ENCODE measurements at places on chromosomes 1 and 21. TPM values are rescaled to one million over a fixed set of nuclear protein-coding genes. Genes with fewer than 3 reads are reported as not detected.

DNA sequence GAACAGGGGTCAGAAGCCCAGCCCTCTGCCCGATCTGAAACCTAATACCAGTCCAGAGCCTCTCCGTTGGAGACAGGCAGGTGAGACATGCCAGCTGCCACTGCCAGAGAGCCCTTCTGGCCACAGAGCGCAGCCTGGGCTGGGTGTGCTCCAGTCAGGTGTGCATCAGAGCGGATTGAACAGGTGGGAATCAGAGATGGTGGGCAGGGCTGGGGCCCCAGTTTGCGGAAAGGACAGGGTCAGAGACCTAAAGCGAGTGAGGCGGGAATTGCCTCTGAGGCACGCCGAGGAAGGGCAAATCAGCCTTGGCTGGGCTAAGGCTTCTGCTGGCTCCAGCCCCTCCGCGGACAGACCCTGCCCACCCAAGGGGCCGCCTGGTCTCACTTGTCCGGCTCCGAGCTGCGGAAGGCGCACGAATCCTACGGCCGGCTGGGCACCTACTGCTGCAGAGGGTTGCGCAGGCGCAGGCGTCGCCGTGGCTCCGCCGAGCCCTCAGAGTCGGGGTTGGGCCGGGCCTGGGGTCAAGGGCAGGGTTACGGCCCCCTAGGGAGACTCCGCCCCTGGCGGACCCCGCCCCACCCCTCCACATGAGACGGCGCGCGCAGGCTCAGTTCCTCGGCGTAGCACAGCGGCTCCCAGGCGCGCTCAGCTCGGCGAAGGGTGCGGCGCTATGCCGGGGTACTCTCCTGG lies 10.3 kb downstream of the CPLANE2 start:
- DNase-seq = no peak

DNA sequence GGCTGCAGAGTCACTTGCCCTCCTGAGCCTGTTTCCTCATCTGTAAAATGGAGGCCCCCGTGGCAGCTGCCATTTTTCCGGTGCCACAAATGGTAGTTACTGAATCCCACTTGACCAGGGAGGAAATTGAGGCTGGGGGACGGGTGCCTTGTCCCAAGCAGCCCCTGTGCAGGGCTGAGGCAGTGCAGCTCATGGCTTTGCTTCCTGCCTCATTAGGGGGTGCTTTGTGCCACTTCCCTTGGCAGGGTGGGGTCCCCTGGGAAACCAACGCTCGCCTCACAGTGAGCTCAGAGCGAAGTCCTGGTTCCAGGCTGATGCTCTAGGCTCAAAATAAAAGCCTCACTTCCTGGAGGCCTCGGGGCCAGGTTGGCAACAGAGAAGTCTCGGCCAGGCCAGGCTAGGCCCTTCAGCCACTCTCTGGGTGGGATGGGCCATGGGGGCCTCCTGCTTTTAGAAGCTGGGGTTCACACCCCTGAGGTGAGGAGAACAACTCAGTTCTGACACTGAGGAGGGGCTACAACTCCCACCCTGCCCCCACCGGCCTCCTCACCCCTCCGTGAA lies 6.8 kb downstream of the LAPTM5 start:
- DNase-seq = no peak

- no peak for DNase-seq
These were observed 27.0 kb upstream of the REG4 start for GRCh38 chr1:119838236-119838635.

GRCh38 chr1:62826901-62827300 lies 43.0 kb downstream of the ATG4C start:
- DNase-seq = no peak

- no peak for DNase-seq
These were observed 497.8 kb downstream of the PLA2G4A start for GRCh38 chr1:187326557-187326956.

GRCh38 chr1:7941437-7941793 lies 776 bp upstream of the TNFRSF9 start:
- DNase-seq = no peak

GRCh38 chr1:2526824-2527555 lies 594 bp upstream of the PANK4 start:
- peak; percentile 53 for DNase-seq

GRCh38 chr1:151513626-151514121 lies 2.5 kb downstream of the CGN start:
- no peak for DNase-seq

DNA sequence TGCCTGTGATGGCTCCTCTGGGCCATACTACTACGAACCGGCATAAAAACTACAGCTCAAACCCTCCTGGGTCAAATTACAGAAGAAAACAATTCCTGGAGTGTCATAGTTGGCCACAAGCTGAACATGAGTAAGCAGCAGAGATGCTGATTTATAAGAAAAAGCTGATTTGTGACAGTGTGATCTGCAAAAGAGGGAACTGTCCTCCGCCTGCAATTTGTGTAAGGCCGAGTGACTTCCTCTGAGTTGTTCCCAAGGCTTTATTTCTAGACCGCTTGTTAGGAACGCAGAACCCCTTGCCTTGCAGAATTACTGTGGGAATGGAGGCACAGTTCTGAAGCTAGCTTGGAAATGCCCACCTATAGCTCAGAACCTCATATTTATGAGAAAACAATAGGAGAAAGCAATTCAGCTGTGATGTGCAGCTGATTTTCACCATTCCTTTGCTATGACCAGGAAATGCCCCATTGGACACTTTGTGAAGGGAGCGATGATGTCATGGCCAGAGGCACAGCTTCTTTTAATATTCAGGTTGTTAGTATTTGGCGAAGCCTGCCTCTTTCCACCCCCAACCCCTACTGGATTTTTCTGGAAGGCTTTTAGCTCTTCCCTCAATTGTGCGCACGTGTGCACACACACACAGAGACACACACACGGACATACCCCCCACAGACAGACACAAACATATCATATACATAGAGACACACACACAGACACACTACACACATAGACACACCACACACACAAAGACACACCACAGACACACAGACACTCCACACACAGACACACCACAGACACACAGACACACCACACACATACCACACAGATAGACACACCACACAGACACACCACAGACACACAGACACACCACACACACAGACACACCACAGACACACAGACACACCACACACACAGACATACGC lies 47.6 kb downstream of the IER5 start:
- DNase-seq = no peak

DNA sequence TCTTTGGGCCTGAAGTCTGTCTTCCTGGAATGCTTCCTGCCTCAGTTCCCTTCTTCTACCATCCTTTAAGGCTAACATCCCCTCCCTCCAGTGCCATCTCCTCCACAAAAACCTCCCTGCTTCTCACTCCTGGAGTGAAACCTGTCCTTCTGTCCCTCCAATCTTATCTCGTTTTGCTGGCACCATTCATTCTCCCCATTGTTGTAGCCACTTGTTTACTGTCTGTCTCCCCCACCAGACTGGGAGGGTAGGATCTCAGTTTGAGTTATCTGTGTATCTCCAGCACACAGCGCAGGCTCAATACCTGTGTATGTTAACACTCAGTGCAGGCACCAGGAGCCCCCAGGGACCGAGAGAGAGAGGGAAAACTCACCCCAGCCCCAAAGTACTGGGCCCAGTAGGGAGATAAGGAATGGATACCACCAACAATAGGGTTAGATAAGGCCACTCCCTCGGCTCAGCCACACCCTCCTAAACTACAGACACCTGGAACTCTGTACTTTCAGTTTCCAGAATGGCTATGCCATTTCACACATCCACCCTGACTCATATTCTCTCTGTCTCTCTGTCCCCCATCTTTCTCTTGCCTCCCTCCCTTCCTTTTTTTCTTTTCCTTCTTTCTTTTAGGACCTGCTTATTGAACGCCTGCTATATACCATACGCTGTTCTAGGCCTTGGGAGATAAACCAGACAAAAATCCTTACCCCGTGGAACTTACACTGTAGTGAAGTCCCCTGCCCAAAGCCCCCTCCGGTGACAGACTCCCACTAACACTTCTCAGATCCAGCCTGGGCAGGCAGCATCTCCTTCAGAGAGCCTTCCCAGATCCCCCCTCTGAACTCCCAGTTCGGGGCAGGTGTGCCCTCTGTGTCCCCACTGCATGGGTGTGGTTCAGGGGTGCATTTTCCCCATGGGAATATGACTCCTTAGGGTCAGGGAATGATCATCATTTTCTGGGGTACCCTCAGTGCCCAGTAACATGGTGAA lies 3.3 kb upstream of the SSBP3 start:
- DNase-seq = no peak

GRCh38 chr1:228047183-228047466 lies 35.4 kb upstream of the ARF1 start:
- DNase-seq = no peak

GRCh38 chr1:54371942-54372275 lies 34.3 kb downstream of the SSBP3 start:
- DNase-seq = no peak

DNA sequence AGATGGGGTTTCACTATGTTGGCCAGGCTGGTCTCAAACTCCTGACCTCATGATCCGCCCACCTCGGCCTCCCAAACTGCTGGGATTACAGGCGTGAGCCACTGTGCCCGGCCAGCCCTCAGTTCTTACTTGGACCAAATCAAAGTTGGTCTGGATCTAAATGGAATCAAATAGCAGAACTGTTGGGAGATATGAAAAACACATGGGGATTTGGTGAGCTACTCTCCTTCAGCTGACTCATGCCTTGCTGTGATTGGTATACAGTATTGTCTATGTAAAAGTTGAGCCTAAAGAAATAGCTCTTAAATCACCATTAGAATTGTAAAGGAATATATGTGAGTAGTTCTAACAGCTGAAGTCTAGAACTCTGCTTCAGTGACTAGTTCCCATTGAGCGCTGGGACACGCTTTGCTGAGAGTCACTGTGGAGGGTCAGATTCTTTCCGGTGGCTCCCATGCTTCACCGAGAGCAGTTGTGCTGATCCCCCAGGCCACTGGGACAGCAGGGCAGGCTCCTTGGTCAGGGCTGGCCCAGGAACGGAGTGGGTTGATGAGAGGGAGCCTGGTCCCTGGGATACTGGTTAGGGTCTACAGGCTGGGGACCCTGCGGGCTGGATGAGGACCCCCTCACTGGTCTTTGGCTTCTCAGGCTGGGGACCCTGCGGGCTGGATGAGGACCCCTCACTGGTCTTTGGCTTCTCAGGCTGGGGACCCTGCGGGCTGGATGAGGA lies 14.0 kb downstream of the PKNOX1 start:
- DNase-seq = no peak

DNA sequence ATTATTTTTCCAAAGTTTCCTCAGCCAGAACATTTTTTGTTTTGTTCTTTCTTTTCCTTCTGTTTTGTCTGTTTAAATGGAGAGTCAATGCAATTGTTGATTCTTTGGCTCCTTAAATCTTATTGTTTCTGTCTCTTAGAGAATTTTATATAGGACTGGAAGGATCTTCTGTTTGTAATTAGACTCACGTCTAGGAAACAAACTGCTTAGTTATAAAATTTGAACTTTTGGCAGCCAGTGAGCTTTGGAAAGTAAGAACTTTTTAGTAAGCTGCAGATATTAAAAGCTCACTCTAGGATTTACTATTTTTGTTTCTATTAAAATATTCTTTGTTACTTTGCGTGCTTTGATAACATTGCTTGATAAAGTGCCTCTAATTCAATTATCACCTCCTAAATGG lies 109.8 kb upstream of the HNRNPU start:
- no peak for DNase-seq

DNA sequence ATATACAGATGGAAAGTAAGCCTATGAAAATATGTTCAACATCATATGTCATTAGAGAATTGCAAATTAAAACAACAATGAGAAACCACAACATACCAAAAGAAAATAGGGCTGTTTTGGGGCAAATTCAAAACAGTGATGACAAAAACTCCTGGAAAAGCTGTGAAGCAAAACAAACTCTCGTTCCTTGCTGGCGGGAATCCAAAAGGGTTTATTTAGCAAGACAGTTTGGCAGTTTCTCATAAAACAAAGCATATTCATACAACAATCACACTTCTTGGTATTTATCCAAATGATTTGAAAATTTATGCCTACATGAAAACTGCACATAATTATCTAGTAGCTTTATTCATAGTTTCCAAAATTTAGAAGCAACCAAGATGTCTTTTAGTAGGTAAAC lies 44.4 kb downstream of the COL11A1 start:
- no peak for DNase-seq

DNA sequence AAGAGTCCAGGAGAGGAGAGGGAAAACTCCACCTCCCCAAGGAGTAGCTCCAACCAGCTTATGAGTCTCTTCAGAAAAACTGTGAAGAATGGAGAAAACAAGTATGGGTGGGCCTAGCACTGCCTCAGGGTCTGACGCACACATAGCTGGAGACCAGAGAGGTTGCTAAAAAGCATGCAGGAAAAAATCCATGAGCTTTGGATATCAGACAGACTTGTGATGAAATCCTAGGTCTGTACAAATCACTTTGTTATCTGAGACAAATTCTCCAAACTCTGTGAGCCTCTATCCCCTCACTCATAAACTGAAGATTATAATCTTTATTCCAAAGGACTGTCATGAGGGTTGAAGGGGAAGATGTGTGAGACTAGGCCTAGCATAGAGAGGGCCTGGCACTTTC lies 141.5 kb upstream of the FGGY start:
- no peak for DNase-seq

- no peak for DNase-seq
These were observed 483 bp downstream of the YBEY start for GRCh38 chr21:46286648-46287002.

DNA sequence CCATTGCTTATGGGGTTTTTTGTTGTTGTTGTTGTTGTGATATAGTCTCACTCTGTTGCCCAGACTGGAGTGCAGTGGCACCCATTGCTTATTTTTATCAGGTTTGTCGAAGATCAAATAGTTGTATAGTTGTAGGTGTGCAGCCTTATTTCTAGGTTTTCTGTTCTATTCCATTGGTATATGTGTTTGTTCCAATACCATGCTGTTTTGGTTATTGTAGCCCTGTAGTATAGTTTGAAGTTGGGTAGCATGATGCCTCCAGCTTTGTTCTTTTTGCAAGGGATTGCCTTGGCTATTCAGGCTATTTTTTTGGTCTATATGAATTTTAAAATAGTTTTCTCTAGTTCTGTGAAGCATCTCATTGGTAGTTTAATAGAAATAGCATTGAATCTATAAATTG lies 11.6 kb downstream of the ZNF678 start:
- DNase-seq = no peak

GRCh38 chr1:118097622-118098348 lies 87.2 kb downstream of the SPAG17 start:
- no peak for DNase-seq

DNA sequence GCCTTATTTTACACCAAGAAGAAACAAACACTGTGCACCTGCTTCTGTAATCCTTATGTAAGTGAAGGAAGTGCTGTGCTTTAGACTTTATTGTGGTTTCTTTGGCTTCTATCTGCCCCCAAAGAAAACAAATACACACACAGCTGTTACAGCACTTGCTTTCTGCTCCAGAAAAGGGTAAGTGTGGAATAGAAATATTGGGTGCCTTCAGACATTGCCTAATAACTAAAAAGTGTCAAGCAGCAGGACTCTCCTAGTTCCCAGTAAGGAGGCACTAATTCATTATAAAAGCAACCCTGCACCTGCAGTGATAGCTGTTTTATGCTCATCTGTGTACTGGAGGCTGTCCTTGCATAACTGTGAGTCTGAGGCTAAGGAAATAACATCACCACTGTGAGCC lies 23.4 kb upstream of the PRRX1 start:
- no peak for DNase-seq

GRCh38 chr1:79478728-79479373 lies 472.3 kb upstream of the ADGRL4 start:
- DNase-seq = no peak

GRCh38 chr21:46295996-46296752 lies 10.0 kb downstream of the YBEY start:
- DNase-seq = no peak

The HEYL gene
- 1.6 TPM for total RNA-seq

The NBPF6 gene
- total RNA-seq = under 0.01 TPM

The LRRC53 gene
- total RNA-seq = not detected

The STIL gene
- 4.6 TPM for total RNA-seq

The TAS1R1 gene
- total RNA-seq = not detected

The BATF3 gene
- total RNA-seq = 3.2 TPM

The CFHR5 gene
- under 0.01 TPM for total RNA-seq
